Activated T-helper 1 cell treated with anti-CD3 and anti-CD28 coated beads, Interleukin-12 subunit alpha, Interleukin-12 subunit beta, Interleukin-2, Interleukin-4 antibody, amounts not matched to agents 30 ng/mL and 10 ng/mL and 1 ng/mL, durations not matched to agents 14 hours and 24 hours and 36 hours (primary cell): ENCODE measurements at places on chromosomes 4 and X. TPM values are rescaled to one million over a fixed set of nuclear protein-coding genes. Genes with fewer than 3 reads are reported as not detected.

DNA sequence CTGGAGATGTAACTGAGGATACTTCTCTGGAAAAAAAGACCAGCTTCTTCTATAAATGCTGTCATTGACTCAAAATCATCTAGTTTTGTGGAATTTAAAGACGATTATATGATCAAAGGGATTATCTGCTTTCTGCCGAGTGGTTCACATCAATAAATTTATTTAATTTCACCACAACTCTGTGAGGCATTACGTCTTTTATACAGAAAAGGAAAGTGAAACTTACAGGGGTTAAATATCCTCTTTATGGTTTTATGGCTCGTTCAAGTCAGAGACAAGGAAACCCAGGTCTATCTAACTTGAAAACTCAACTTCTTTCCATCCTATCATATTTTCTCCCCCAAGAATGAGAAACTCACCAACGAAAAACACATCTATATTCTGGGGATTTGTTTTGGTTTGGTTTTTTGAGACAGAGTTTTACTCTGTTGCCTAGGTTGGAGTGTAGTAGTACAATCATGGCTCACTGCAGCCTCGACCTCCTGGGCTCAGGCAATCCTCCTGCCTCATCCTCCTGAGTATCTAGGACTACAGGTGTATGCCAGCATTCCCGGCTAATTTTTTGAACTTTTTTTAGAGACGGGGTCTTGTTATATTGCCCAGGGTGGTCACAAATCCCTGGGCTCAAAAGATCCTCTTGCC, 377.9 kb upstream of the EMCN start:
- no peak for DNase-seq

DNA sequence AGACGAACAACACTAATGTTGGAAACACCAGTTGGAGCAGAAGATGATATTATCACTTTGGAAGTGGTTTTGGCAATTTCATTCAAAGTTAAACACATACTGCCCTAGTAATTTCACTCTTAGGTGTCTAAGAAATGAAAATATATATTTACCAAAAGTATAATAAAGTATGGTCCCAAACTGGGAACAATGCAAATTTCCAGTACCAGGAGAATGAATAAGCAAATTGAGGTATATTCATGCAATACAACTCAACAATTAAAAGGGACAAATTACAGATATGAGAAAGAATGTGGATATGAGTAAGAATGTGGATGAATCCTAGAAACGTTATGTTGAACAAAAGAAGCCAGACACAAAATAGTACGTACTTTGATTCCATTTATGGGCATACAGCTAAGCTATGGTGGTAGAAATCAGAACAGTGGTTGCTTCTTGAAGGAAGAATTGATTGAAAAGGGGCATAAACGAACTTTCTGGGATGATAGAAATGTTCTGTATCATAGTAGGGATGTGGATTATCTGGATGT, 10.0 kb downstream of the ELMOD2 start:
- no peak for DNase-seq

GRCh38 chr4:36099509-36099908, 144.8 kb downstream of the ARAP2 start:
- no peak for DNase-seq

GRCh38 chr4:2865196-2865780, 21.6 kb downstream of the ADD1 start:
- no peak for DNase-seq

DNA sequence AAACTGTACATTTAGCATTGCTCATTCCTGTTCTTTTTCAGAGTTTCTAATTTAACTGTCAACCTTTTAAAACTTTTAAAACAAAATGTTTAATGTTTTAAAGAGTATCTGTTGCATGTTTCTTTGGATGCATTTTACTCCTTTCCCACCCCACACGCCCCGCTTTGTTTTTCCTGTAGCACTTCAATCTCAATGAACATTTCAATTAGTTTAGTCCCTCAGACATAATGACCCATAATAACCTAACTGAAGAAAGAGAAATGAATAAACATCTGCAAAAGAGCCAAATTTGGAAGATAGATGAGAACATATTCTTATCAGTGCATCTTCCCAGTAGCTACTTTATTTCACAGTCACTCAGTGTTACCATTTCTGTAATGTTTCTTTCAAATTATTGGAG, 7.5 kb downstream of the PCDH10 start:
- no peak for DNase-seq

GRCh38 chr4:74061430-74061829, 22.9 kb upstream of the CXCL3 start:
- DNase-seq = no peak

GRCh38 chr4:83232082-83232481, 52.5 kb downstream of the COQ2 start:
- no peak for DNase-seq

- DNase-seq = no peak
These were observed 66.4 kb downstream of the HMGB2 start for GRCh38 chr4:173267711-173268110.

DNA sequence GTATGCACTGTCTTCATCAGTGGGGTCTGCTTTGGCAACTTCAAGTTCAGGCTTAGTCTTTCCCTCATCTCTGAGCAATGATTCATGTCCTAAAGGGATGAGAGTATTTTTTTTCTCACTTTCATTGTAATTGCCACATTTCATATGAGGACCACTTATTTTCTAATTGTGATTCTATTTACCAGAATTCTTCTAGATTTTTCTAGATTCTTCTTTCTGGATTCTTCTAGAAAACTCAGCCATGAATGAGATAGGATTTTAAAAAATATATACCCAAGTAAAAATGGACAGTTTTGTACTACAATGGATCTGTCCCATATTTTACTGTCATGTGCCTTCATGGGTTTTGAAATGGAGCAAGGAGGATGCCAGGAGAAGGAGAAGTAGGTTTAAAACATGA, 78.4 kb downstream of the TSPAN7 start:
- DNase-seq = no peak

DNA sequence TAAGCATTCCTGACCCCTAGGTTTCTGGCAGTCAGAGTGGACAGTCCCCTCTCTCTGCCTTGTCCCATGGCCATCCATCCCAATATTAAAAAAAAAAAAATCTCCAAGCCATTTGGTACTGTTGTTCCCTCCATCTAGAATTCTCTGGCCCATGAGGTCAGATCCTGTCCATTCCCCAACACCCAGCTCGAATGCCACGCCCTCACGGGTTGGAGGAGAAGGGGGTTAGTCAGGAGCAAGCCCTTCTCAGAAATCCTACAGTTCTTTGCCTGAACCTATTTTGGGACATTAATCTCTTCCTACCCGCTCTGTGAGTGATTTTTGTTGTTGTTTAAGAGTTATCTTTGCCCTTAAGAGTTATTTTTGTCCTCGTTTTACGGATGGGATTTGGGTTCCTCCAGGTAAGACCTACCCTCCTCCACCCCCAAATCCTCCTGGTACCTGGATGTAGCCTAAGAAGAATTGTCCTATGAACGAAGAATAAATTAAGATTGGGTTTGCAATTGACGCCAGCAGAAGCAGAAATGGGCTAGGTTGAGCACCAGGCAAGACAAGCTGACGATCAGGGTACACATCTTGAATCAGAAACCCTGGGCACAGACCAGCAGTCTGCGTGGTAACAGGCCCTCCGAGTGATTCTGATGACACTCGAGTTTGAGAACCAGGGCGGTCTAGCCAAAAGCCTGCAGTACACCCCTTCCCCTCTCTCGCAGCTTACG, 977 bp downstream of the RNF175 start:
- no peak for DNase-seq

Gene MAN2B2
- 13.9 and 14.0 TPM in 2 replicates for total RNA-seq

Gene CENPVL3
- total RNA-seq = not detected in 2 replicates

Gene USP17L17
- total RNA-seq = not detected in 2 replicates

Gene SULT1B1
- 0.17 and 0.26 TPM in 2 replicates for total RNA-seq

Gene NAT8L
- total RNA-seq = 7.4 and 8.0 TPM in 2 replicates

Gene PAGE2
- total RNA-seq = not detected in 2 replicates

Gene GLRA3
- not detected in 2 replicates for total RNA-seq
